ENCODE measurements at places on chromosomes 13 and 19. TPM values are rescaled to one million over a fixed set of nuclear protein-coding genes. Genes with fewer than 3 reads are reported as not detected.

The ZNF790 gene
- total RNA-seq, result 8.3 TPM

The FLT3 gene
- not detected for total RNA-seq

The KIR2DL4 gene
- not detected for total RNA-seq

The NKG7 gene
- not detected for total RNA-seq

The COL5A3 gene
- total RNA-seq, result 5.0 TPM

The NBEA gene
- 7.4 TPM for total RNA-seq

The MPHOSPH8 gene
- 14.4 TPM for total RNA-seq

The RNF6 gene
- 40.7 TPM for total RNA-seq

The HNRNPM gene
- total RNA-seq, result 47.8 TPM

The BLVRB gene
- 179 TPM for total RNA-seq

The RASIP1 gene
- 1.0 TPM for total RNA-seq

The ZNF536 gene
- 0.99 TPM for total RNA-seq

The FLT1 gene
- 1.3 TPM for total RNA-seq

The KL gene
- total RNA-seq, result 0.15 TPM

The ZNF626 gene
- 14.7 TPM for total RNA-seq

The MAP4K1 gene
- 0.58 TPM for total RNA-seq

The ADAMTSL5 gene
- total RNA-seq, result 11.7 TPM

The GFY gene
- total RNA-seq, result not detected

The PODNL1 gene
- total RNA-seq, result 2.5 TPM

The IZUMO1 gene
- total RNA-seq, result not detected

The C19orf67 gene
- total RNA-seq, result 0.17 TPM

The LGALS13 gene
- total RNA-seq, result not detected

The LILRA1 gene
- total RNA-seq, result not detected

The TPRX2 gene
- not detected for total RNA-seq

The IL4I1 gene
- 1.3 TPM for total RNA-seq

The TJP3 gene
- not detected for total RNA-seq

The C13orf46 gene
- 0.50 TPM for total RNA-seq

The VRK3 gene
- total RNA-seq, result 32.9 TPM

The SLC25A41 gene
- total RNA-seq, result under 0.01 TPM

The KIRREL2 gene
- total RNA-seq, result not detected

The TMEM190 gene
- not detected for total RNA-seq

The ZIC5 gene
- total RNA-seq, result not detected

The MICU2 gene
- 62.9 TPM for total RNA-seq

The NPAS1 gene
- not detected for total RNA-seq

The SULT2A1 gene
- not detected for total RNA-seq

All from smooth muscle cell of trachea (primary cell).